ENCODE measurements at places on chromosomes 5 and 9. TPM values are rescaled to one million over a fixed set of nuclear protein-coding genes. Genes with fewer than 3 reads are reported as not detected.
A peak's percentile ranks its signal among the peaks of the same experiment; 100 is the strongest.

Gene ELOVL7
- 2.5 TPM for total RNA-seq

Gene MUSK
- total RNA-seq = 1.6 TPM

DNA sequence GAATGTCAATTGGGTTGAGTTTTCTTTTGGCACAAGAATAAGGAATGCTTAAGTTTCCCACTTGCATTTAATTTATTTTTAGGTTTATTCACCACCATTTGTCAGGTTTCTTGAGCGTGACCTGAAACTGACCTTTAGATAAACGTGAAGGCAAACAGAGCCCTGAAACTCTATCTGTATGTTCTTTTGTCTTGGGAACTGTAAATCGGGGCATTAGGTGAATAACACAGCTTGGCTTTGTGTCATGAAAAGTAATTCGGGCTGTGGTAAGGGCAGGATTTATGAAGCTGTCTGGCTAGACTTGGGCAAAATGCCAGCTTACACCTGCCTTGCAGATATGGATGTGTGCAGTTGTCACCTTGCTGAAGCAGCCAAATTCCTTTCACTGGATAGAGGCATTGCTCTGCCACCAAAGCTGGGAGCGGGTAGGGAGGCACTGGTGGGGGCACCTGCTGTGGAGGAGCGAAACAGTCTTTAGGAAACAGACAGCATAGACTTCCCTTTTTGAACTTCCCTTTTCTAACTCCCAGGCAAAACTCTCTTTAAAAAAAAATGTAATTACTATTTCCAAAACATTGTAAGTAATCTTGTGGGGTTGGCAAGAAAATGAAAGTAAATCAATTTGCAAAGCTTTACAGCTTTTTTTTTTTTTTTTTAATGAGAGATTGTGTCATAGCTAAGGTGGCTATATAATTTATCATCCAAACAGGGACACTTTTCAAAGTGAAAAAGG is 545.2 kb downstream of the CSNK1G3 start:
- peaks cover 30% of the 10 kb centered on the region for H3K4me1 ChIP-seq
- H3K36me3 ChIP-seq = no peaks in the 10 kb centered on the region
- H3K4me3 ChIP-seq = peak overlapping the region; percentile 14
- H3K27me3 ChIP-seq = no peaks in the 10 kb centered on the region
- DNase-seq = peak; percentile 66

GRCh38 chr9:120514405-120514804 is 65.6 kb downstream of the CDK5RAP2 start:
- peaks cover 7% of the 10 kb centered on the region for H3K36me3 ChIP-seq
- no peak for DNase-seq
- H3K27me3 ChIP-seq = no peaks in the 10 kb centered on the region
- H3K4me3 ChIP-seq = no peak overlapping the region
- H3K4me1 ChIP-seq = no peaks in the 10 kb centered on the region
- H3K27ac ChIP-seq = no peak overlapping the region

- no peak overlapping the region for H3K27ac ChIP-seq
- DNase-seq = no peak
- no peaks in the 10 kb centered on the region for H3K36me3 ChIP-seq
- H3K4me1 ChIP-seq = peaks cover 14% of the 10 kb centered on the region
- H3K4me3 ChIP-seq = no peak overlapping the region
Measured at GRCh38 chr5:111930905-111931461, 174.0 kb upstream of the NREP start.

- H3K27me3 ChIP-seq = no peaks in the 10 kb centered on the region
- no peak for DNase-seq
- H3K4me3 ChIP-seq = no peak overlapping the region
- no peaks in the 10 kb centered on the region for H3K4me1 ChIP-seq
- no peaks in the 10 kb centered on the region for H3K36me3 ChIP-seq
Measured at GRCh38 chr9:21153336-21154017, 11.8 kb upstream of the IFNW1 start.

Gene GRIA1
- 1.1 TPM for total RNA-seq

- H3K36me3 ChIP-seq = peaks cover 43% of the 10 kb centered on the region
- DNase-seq = no peak
- H3K4me3 ChIP-seq = no peak overlapping the region
- H3K27me3 ChIP-seq = no peaks in the 10 kb centered on the region
Measured at GRCh38 chr9:127519301-127520166, 68.2 kb downstream of the LRSAM1 start.

GRCh38 chr5:1515921-1516571 is 7.7 kb downstream of the LPCAT1 start:
- H3K27ac ChIP-seq = no peak overlapping the region
- peak; percentile 61 for DNase-seq
- H3K27me3 ChIP-seq = no peaks in the 10 kb centered on the region
- H3K4me3 ChIP-seq = no peak overlapping the region
- no peaks in the 10 kb centered on the region for H3K36me3 ChIP-seq
- H3K4me1 ChIP-seq = no peaks in the 10 kb centered on the region

GRCh38 chr9:118273048-118273447 is 568.8 kb downstream of the TLR4 start:
- no peaks in the 10 kb centered on the region for H3K36me3 ChIP-seq
- no peak overlapping the region for H3K27ac ChIP-seq
- no peaks in the 10 kb centered on the region for H3K4me1 ChIP-seq
- no peak overlapping the region for H3K4me3 ChIP-seq
- DNase-seq = no peak

DNA sequence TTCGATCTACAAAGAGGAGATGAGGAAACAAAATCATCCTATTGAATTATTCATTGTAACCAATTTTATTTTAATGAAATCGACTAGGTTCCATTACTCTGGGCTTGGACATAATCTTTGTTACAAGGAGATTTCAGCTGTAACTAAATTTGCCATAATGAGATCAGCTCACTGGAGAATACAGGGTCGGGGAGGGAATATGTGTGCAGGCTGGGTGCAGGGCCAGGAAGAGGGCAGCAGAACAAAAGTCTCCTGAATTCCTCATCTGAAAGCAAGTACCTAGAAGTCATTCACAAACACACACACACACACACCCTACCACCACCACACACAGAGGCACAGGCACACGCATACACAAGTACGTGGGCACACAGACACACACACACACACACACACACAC is 151.2 kb downstream of the PAPPA start:
- no peaks in the 10 kb centered on the region for H3K36me3 ChIP-seq
- no peaks in the 10 kb centered on the region for H3K27me3 ChIP-seq
- H3K4me1 ChIP-seq = no peaks in the 10 kb centered on the region
- no peak overlapping the region for H3K27ac ChIP-seq
- no peak overlapping the region for H3K4me3 ChIP-seq

Gene BRINP1
- total RNA-seq = not detected

Gene CNTLN
- total RNA-seq = 18.2 TPM

DNA sequence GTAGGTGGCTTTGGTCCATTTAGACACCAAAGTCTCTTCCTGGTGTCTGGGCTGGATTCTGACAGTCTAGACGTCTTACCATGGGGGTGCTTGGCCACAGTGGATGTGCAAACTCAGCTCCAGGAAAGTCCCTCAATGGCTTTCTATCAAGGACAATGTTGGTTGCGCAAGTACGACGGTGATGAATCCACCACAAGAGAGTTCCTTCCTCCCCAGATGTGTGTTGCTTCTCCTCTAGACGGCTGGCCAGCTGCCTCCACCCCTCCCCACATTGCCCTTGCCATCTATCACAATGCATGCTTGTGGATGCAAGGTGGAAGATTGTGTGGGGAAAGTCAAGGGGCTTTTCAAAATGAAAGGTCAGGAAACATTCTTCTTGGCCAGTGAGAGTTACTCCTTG is 89.7 kb upstream of the IRX2 start:
- H3K4me1 ChIP-seq = no peaks in the 10 kb centered on the region
- no peaks in the 10 kb centered on the region for H3K36me3 ChIP-seq
- H3K4me3 ChIP-seq = no peak overlapping the region
- no peaks in the 10 kb centered on the region for H3K27me3 ChIP-seq
- DNase-seq = no peak

GRCh38 chr5:152730176-152730575 is 325.1 kb upstream of the NMUR2 start:
- no peaks in the 10 kb centered on the region for H3K4me1 ChIP-seq
- no peaks in the 10 kb centered on the region for H3K27me3 ChIP-seq
- DNase-seq = no peak
- H3K36me3 ChIP-seq = no peaks in the 10 kb centered on the region
- no peak overlapping the region for H3K4me3 ChIP-seq

Gene FGF10
- 25.8 TPM for total RNA-seq

- peaks cover 22% of the 10 kb centered on the region for H3K36me3 ChIP-seq
- no peaks in the 10 kb centered on the region for H3K4me1 ChIP-seq
- no peak for DNase-seq
- H3K27me3 ChIP-seq = no peaks in the 10 kb centered on the region
- H3K4me3 ChIP-seq = no peak overlapping the region
Measured at GRCh38 chr5:34957857-34958690, 28.7 kb downstream of the DNAJC21 start.

All from sigmoid colon (tissue), 7 donors.